ENCODE measurements at places on chromosomes 7 and 10. TPM values are rescaled to one million over a fixed set of nuclear protein-coding genes. Genes with fewer than 3 reads are reported as not detected.

PNLIP gene
- polyA plus RNA-seq, result not detected

FGFR2 gene
- 106 TPM for polyA plus RNA-seq

PDCD4 gene
- 268 TPM for polyA plus RNA-seq

GRCh38 chr7:27966219-27966780, 214.3 kb downstream of the JAZF1 start:
- DNase-seq, result no peak

DNA sequence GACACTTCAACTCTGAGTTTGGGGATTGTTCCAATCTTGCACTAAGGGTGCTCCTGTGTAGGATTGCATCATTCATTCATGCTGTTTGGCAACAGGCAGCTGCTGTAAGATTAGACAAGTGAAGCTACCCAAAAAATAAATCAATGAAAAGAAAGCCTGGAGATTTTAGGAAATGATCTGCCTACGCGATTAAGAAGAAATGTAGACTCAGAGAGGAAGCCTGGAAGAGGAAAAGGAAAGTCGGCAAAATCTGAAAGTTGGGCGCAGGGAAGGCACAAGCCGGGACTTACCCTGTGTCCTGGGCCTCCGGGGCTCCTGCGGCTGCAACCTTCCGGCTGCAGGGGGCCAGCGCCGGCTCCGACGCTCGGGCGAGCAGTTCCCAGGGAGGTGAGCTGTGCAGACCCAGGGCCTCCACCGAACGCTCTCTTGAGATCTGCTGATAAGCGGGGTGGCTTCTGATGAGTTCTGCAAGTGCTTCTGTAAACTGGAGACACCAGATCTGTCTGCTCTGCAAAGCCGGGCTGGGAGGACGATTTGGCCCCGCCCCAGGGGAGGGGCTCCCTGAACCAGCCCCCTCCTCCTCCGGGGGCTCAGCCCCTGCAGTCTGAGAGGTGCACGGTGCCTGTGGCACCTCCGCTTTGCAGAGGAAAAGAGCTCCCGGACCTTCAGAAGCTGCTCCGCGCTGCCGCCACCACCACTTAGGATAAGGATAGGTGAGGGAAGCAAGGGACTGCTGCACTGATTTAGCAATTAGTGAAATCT, 17.4 kb downstream of the PSPH start:
- peak; percentile 58 for DNase-seq

DNA sequence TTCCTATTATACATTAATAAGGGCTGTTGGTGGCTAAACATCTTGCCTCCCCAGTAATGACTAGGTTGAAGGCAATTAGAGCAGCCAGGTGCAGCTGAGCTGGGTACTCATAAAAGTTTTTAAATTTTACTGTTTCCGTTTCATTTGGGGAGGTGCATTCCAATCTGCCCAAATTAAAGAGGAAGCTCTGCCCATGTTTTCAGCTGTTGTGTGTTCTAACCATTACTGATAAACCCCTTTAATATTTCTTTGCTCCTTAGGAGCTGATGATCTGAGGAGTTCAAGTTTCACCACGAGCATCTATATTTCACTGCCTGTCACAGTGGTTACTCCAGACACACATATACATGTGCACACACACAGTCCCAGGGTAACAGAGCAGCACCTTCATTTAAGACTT, 94.4 kb downstream of the JAZF1 start:
- DNase-seq, result no peak

- DNase-seq, result no peak
Observed at GRCh38 chr10:61835946-61836887, 65.3 kb upstream of the ARID5B start.

GRCh38 chr7:4602905-4603842, 78.9 kb upstream of the FOXK1 start:
- no peak for DNase-seq
